ENCODE measurements at places on chromosomes 11 and 22.

DNA sequence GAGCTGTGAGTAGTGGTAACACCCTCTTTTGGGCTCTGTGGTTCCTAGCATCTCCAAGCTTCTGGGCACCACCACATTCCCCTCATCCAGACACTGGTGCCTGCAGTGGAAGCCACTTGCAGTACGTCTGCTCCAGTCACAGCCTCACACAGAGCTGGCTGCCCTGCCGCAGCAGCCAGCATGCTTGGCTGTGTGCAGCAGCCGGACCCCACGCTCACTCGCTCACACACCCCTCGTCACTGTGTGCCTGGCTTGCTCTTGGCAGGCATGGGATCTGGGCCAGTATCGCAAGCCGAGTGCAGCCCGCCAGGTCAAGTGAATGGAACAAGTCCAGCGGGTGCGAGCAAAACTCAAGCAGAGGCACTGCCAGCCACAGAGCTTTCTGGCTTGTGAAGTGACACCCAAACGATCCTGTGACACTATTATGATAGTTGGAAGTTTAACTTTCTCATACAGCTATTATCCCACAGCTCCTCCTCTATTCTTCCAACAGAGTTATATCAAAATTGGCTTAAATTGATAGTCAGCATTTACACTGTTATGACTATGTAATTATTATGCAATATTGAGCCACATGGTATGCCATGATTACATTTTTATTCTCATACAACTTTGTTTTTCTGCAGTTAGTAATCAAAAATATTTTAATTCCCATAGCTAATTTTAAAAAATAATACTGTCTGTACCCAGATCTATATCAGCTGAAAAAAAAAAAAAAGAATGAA, 89.0 kb downstream of the CCDC73 start:
- no peak for DNase-seq

GRCh38 chr22:22974795-22975580, 87.4 kb downstream of the IGLL5 start:
- DNase-seq: no peak

GRCh38 chr11:18721561-18722292, 4.3 kb downstream of the IGSF22 start:
- peak; percentile 44 for DNase-seq

DNA sequence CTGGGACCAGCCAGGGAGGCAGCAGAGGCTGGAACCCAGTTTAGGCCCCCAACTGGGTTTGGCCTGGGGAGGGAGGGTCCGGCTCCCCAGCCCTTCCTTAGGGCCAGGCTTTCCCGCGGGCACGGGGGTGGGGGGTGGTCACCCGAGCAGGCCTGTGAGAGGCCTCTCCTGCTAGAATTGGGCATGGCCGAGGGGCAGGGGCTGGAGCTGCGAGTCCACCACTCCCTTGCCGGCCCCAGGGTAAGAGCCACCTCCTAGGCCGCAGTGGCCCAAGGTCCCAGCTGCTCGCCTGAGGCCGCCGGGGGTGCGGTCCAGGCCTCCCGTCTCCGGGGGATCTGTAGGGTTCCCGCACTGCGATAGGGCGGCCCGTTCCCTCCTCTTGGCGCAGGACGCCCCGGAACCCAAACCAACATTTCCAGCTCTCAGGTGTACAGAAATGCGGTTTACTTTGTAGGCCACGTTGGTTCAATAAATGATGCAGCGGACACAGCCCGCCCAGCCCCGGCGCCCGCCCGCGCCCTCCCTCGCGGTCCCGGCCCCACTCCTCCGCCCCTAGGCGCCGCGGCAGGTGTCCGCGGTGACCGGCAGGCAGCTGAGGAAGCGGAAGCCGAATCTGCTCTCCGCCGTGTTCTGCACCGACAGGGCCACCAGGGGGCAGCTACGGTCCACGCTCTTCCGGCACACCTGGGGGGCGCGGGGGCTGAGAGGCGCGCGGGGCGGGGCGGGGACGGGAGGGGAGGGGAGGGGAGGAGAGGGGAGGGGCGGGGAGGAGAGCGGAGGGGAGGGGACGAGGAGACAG, 5.9 kb downstream of the LMNTD2 start:
- peak; percentile 78 for DNase-seq

DNA sequence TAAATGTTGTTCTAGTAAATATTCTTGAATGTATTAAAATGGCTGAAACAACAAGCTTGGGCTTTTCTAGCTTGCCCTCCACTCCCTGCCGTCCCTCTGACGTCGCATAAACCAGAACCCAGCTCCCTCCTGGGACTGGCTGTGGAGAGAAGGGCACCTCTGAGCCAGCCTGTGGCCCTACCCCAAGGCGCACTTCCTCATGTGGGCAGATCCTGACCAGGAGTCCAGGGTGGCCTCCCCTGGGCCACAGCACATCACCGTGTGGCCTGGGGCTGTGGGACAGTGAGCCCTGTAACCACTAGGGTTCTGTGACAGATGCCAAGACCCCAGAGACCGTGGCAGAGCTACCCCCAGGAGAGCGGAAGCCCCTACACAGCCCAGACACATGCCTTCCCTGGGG, 10.2 kb upstream of the ADORA2A start:
- no peak for DNase-seq

- no peak for DNase-seq
Observed at GRCh38 chr11:120352405-120352804, 16.2 kb downstream of the ARHGEF12 start.

DNA sequence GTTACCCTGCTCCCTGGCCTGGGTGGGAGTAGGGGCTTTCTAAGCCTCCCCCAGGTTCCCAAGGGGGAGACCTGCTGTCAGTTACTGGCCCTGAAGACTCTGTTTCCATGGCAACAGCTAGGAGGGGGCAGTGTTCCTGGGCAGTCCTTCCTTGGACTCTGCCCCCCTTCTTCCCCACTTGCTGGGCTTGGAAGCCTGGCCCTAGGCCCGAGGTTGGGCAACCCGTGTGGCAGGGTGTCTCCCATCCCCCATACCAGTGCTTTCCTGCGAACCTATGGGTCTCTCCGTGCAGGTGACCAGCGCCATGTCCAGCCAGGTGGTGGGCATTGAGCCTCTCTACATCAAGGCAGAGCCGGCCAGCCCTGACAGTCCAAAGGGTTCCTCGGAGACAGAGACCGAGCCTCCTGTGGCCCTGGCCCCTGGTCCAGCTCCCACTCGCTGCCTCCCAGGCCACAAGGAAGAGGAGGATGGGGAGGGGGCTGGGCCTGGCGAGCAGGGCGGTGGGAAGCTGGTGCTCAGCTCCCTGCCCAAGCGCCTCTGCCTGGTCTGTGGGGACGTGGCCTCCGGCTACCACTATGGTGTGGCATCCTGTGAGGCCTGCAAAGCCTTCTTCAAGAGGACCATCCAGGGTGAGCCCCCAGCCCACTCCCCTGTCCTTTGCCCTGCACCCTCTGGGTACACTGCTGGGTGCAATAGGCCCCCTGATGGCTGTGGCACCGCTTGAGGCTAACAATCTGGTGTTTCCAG, 1.7 kb downstream of the ESRRA start:
- DNase-seq: no peak

GRCh38 chr11:68039526-68040086, 781 bp downstream of the TCIRG1 start:
- DNase-seq: no peak

DNA sequence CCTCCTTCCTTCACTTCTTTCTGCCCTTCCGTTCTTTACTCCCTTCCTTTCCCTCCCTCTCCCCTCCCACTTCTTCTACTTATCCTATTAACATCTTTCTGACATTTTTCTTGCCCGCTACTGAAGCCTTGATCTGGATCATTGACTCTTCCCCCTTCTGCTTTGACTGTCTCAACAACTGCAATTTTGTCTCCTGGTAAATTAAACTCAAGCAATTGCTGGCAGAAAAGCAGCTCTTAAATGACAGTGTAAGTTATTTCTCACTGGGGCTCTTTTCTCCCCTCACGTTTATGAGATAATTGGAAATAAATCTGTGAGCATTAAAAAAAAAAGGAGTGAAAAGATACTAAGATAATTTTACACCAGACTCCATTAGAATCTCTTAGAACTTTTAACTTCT, 120.0 kb downstream of the SLC17A6 start:
- DNase-seq: no peak

GRCh38 chr11:132220474-132220873, 850.1 kb downstream of the NTM start:
- DNase-seq: no peak

GRCh38 chr11:122656631-122657101, 1.1 kb downstream of the UBASH3B start:
- DNase-seq: peak; percentile 49

DNA sequence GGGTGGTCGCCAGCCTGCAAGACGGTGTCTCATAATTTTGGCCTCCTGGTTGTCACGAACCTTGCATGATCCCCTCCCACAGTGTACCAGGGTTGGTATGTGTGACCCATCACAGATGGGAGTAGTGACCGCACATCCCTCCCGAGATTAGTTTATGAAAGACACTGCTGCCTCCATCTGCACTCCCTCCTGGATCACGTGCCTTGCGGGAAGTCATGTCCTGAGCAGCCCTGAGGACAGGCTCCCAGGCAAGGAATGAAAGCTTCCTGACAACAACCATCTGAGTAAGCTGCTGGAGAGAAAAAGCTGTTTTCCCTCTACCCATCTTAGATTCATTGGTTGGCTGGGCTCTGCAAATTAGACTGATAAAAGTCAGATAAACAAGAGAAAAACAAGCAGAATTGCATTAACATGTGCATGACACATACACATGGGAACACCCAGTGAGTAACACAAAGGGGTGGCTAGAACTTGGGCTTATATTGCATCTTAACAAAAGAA, 14.4 kb upstream of the PAMR1 start:
- no peak for DNase-seq

GRCh38 chr11:62647609-62648005, 1.2 kb upstream of the GANAB start:
- DNase-seq: no peak

- DNase-seq: no peak
Observed at GRCh38 chr11:107184986-107185385, 166.7 kb upstream of the GUCY1A2 start.

GRCh38 chr11:121112498-121113455, 11.7 kb downstream of the TECTA start:
- peak; percentile 8 for DNase-seq

- DNase-seq: no peak
Observed at GRCh38 chr11:86537541-86538222, 134.7 kb downstream of the ME3 start.

DNA sequence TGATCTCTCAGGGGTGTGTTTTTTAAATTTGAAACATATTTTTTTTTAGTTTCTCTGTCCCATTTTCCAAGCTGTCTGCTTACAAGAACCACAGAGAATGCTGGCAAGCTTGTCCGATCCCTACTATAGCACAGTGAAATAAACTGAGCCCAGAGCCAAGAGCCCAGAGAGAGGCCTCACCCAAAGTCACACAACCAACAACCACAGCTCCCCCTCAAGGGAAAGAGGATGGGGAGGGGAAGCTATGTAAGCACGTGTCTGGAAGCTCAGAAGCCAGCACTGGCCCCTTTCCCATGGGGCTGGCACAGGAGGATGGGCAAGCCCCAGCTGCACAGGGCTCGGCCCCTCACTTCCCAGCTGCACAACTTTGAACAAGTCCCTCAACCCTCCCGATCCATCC, 3.2 kb upstream of the SART1 start:
- no peak for DNase-seq

DNA sequence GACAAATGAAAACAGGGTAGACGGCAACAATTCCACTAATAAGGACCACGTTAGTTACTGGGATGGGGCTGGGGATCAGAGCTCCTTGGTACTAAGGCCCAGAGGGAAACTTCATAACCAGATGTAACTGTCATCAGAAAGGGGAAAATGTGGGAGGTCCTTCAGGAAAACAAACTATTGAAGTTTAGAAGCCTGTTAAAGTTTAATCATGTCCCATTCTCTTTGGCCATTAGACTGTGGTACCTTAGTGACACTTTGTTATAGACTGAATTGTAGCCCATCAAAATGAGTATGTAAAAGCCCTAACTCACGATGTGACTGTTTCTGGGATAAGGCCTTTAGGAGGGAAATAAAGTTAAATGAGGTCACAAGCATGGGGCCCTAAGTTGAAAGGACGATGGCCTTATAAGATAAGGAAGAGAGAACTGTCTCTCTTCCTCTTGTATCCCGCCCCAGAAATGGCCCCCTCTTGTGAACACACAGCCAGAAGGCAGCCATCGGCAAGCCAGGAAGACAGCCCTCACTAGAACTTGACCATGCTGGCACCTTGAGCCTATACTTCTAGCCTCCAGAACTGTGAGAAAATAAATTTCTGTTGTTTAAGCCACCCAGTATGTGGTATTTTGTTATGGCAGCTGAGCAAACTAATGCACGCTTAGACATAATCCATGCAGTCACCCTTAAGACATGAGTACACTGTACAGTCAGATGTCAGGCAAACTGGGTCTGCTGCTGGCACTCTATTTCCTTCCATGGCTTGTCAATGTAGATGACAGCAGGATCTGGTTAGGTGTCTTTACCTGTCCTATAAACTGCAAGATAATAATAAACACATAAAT, 26.9 kb upstream of the USP47 start:
- no peak for DNase-seq

DNA sequence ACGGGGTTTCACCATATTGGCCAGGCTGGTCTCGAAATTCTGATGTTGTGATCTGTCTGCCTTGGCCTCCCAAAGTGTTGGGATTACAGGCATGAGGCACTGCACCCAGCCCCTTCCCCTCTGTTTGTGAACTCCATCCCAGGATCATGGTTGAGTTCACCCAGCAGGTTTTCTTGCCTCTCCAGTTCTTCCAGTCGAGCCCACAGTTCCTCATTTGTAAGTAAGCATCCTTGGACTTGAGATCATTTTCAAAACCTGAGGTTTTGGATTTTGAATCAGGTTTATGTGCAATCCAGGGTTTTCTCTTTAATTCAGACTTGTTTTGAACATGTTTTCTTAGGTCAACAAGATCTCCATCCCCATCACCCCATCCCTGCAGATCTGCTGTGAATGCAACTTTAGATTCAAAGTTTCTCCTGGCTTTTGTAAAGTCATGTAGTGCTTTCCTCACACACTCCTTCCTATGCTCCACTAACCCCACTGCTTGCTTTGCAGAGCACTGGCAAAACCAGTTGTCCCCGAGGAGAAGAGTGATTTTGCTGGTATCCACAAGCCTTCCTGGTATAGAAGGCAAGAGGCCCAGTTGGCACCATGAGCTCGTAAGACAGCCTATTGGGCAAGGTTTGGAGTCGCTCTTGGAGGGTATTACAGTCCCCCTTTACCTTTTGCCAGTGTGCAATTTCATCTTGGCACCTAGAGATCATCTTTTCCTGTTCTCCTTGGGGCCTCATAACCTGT, 14.7 kb upstream of the VPREB1 start:
- no peak for DNase-seq

DNA sequence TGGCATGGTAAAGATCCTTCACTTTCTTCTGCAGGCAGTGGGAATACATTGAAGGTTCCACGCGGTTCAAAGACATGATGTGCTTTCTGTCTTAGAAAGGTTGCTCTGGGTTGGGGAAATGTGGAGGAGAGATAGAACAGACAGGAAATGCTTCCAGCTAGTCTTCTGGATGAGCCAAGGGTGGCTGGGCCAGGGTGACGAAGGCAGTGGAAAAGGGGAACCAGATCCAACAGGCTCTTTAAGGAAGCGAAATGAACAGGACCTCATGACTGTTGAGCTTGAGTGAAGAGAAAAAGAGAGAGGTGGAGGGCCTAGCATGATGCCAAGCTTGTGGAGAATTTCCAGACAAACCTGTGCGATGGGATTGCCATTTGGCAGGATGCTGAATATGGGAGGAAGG, 56.4 kb upstream of the LMO1 start:
- DNase-seq: no peak

- no peak for DNase-seq
Observed at GRCh38 chr11:71458146-71459070, 5.4 kb downstream of the NADSYN1 start.

GRCh38 chr11:56916162-56916561, 72.6 kb upstream of the OR5AK2 start:
- DNase-seq: no peak

GRCh38 chr11:85316967-85317366, 310.2 kb downstream of the DLG2 start:
- DNase-seq: no peak
